ENCODE measurements at places on chromosomes 2 and 18. TPM values are rescaled to one million over a fixed set of nuclear protein-coding genes. Genes with fewer than 3 reads are reported as not detected.

Gene SLC4A3
- 4.3 TPM for total RNA-seq

Gene ARL6IP6
- 19.7 TPM for total RNA-seq

Gene ARHGAP15
- not detected for total RNA-seq

Gene MAPRE3
- 68.3 TPM for total RNA-seq

Gene CAPN10
- total RNA-seq, result 30.2 TPM

Gene DIPK1C
- total RNA-seq, result not detected

DNA sequence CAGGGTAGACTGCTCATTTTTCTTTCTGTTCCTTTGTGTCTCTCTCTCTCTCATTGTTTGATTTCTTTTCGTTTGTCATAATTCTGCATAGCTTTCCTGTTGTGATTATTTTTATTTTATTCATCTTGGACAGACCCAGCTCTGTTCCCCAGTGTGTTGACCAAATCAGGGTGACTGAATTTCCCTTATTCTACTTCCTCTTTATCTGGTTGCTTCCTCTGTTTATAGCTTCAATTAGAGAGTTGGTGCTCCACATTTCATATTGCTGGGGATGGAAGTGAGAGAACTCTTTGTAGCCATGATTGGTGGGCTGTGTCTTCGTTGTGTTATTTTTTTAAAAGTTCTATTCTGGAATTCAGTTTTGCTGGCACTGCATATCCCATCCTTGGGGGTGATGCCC lies 19.1 kb downstream of the PROKR1 start:
- no peak for DNase-seq

- DNase-seq, result no peak
Measured at GRCh38 chr18:41923446-41923845, 31.6 kb upstream of the PIK3C3 start.

GRCh38 chr2:71597756-71598155 lies 144.4 kb downstream of the DYSF start:
- no peak for DNase-seq

GRCh38 chr2:228408529-228409227 lies 227.2 kb upstream of the SPHKAP start:
- no peak for DNase-seq

DNA sequence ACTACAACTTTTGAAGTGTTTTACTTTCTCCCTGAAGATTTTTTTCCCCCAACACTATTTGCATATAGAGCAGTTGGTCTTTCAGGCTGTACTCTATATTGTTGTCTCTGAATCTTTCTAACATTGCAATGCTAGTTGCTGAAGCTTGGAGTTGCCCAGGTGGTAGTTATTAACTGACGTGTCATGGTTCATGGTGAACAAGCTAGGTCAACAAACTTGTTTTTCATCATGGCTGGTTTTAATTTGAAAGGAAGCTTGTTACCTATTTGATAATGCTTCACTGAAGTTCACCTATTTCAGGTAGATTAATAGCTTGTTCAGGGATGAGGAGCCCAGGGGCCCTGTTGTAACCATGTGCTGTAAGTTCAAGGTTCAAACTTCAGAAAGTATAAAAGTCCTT lies 158.8 kb upstream of the ZEB2 start:
- DNase-seq, result no peak

- peak; percentile 27 for DNase-seq
Measured at GRCh38 chr2:232365621-232366321, 12.8 kb upstream of the ALPP start.

- no peak for DNase-seq
Measured at GRCh38 chr2:235945608-235946140, 222.5 kb downstream of the GBX2 start.

DNA sequence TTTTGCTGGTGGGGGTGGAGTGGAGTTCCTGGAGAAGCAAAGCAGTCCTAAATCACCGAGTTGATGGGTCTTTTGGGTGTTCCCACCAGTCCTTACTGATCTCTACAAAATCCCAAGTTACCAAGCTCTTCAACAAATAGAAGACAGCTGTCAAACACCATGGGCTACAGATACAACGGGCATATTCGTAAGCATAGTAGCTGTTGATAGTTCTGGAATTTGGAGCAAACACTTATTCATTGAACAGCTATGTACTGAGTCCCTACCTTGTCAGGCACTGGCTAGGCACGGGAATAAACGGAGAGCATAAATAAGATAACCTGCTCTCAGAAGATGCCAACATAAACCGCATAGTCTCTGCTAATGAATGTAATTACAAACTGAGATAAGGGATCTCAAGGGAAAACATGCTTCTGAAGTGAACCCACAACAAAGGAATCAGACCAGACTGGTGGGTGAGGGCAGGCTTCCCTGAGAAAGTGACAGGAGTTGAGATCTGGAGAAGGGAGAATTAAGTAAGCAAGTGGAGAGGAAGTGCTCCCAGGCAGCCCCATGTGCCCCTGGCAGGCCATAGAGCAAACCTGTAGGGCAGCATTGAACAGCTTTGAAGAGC lies 947 bp upstream of the ANKRD44 start:
- no peak for DNase-seq

- no peak for DNase-seq
Measured at GRCh38 chr18:45019469-45019868, 338.8 kb downstream of the SETBP1 start.

DNA sequence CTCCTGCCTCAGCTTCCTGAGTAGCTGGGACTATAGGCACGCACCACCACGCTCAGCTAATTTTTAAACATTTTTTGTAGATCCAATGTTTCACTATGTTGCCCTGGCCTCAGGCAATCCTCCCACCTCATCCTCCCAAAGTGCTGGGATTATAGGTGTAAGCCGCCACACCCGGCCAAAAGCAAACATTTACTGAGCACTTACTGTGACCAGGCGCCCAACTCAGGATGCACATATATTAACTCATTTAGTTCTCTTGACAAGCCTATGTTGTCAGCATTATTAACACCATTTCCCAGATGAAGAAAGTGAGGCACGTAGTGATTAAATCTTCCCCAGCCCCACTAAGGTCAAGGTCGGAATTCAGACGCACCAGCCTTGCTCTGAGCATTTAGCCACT lies 41.1 kb downstream of the TMEM37 start:
- DNase-seq, result no peak

DNA sequence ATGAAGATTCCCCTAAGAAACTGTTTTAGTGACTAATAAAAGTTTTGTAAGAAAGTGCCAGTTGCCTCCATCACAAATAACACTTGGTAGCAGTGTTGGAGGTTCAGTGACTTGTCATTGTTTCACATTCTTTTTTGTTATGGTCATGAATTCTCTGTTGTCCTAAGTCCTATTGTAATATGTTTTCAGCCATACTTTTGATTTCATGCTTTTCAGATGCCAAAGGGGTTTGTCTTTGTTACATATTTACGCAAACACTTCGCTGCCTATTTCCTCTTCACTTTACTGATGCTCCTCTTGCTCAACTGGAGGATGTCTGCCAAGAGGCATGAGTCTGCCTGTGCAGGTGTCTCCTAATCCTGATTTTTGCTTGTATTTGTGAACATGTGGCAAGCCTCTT lies 66.6 kb downstream of the PHLPP1 start:
- DNase-seq, result peak; percentile 40

DNA sequence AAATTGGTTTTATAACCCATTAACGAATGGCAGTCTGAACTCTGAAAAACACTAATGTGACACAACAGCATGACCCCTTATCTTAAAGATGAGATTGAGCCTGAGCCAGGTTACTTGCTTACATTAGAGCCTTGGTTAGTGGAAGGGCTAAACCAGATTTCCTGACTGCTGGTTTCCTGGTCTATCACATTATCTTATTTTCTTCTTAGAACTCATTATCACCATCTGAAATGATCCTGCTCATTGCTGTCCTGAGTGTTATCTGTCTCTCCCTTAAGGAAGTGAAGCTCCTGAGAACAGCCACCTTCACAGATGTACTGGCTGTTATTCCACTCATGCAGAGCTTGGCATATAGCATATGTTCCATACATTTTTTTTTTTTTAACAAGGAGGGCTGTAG lies 9.0 kb upstream of the NRP2 start:
- DNase-seq, result no peak

DNA sequence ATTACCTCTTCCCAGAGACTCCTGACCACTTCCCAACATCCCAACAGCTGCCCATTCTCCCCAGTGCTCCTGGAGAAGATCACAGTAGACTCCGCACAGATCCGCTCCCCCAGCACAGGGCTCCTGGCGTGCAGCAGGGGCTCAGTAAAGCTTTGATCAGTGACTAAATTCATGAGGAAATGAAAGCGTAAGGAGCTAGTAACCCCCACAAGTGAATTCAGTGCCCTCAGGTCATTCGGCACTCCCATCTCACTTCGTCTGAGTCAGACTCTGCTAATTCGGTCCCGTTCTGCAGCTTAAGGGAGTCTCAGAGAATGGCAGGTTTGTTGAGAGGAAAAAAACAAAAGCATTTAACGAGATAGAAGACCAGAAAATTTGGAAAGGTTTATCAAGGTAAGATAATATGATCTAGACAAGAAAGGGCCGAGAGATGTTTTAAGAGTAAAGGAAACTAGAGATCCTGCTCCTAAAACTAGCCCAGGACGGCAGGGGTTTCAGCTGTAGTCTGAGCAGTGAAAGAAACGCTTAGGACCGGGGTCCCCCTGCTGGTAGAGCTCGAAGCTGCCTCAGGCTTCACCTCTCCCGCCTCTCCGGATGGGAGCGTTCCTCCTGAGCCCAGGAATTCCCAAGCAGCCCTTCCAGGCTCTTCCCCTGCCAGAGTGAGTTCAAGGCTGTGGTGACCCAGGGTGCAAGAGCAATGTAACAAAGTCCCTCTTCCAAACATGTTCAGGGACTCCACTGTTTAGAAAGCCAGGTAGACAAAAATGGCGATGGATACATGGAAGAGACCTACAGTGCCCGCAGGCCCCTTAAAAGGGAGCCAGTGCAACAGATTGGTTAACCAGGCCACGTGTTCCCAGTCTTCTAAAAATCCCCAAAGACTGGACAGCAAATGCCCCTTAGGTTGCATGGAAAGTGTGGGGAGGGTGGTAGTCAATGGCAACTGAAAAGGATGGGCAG lies 127.3 kb downstream of the DNER start:
- DNase-seq, result peak; percentile 86

DNA sequence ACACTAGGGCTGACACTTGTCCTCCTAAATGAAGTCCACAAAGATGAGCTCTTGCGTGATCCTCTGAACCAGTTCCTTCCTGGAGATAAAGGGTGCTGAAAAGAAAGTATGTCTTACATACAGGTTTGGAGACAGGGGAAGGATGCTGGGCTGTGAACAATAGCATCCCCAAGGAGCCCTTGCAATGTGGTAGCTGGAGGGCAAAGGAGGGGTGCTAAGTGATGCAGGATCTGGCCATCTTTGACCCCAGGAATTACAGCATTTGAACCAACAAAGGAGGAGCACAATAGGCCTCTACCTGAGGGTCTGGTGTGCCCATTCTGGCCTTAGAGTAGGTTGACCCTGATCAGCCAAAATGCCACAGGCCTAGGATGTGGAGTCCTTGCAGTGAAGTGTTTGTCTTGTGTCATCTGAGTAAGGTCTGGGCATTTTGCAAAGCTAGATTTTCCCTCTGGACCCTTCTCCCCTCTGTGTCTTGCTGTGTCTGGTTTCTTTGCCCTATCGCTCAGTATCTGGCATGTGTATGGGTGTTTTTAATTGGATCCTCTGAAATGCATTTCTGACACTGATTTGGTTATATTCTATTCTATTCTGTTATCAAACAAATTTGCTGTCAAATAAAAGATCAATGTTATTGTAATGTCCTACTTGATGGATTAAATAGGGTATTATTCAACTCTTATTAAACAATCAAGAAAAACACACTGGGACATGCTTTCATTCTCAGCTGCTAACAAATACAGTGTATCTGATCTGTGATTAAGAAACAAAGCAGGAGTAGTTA lies 364.8 kb upstream of the MEIS1 start:
- DNase-seq, result no peak

DNA sequence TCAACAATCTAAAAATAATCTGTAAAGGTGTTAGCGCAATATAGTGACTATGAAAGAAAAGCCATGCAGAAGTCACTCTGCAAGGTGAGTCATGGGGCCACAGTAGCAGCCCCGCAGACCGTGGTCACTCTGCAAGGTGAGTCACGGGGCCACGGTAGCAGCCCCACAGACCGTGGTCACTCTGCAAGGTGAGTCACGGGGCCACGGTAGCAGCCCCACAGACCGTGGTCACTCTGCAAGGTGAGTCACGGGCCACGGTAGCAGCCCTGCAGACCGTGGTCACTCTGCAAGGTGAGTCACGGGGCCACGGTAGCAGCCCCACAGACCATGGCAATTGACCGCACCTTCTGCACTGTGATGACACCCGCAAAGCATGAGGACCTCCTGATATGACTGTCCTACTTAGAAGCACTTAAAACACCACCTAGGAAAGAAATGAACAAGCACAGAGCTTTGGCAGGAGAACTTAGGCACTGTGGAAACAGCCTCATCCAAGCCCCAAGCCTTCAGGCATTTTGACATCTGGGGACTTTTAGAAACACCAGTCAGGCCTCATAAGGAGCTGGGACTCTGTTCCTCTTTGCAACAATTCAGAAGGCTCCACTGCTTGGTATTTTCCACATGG lies 70.1 kb downstream of the LDLRAD4 start:
- DNase-seq, result no peak

DNA sequence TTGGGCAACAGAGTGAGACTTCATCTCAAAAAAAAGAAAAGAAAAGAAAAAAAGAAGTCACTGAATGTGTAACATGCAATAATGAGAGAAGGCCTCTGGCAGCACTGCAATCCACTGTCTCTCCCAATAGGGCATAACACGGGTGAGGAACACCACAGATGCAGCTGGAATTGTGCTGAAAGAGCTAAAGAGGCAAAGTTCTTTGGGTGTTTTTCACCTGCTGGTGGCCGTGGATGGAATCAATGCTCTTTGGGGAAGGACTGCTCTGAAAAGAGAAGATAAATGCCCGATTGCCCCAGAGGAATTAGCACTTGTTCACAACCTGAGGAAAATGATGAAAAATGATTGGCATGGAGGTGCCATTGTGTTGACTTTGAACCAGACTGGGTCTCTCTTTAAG lies 31.0 kb upstream of the CYBRD1 start:
- DNase-seq, result no peak

DNA sequence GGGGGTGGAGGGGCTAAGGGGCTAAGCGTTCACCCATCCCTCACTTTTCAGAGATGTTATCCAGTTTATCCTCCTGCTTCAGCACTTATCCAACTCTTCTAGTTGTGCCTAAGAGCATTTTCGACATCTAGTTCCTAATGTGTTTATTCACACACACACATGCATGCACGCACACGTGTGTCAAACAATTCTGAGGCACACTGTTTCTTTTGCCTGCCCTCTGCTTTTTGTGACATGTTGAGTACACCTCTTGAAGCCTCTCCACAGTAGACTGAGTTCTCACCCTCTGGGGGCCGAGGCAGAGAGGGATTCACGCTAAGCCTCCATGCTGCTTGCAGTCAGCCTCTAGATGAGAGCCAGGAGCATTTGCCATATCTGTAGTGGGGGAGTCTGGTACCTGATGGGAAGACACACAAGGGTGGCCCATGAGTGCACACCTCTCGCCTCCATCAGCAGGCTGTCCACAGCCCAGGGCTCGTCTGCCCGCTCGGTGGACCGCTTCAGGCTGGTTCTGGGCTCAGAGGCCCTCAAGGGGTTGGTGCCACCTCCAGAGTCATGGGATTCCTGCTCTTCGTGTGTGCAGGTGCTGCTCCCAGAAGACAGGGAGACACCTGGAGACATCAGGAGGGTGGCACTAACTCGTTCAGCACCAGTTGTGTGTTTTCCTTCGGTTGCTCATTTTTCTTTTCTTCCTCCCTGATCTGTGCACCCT lies 11.9 kb downstream of the TWIST2 start:
- no peak for DNase-seq

GRCh38 chr2:226399006-226399405 lies 400.6 kb downstream of the IRS1 start:
- no peak for DNase-seq

All from myocyte (in vitro differentiated cells).